Hematopoietic multipotent progenitor cell treated with erythropoietin and hydrocortisone succinate and interleukin-3 and kit ligand, for 17 days (in vitro differentiated cells): ENCODE measurements at places on chromosomes 5 and 9.

DNA sequence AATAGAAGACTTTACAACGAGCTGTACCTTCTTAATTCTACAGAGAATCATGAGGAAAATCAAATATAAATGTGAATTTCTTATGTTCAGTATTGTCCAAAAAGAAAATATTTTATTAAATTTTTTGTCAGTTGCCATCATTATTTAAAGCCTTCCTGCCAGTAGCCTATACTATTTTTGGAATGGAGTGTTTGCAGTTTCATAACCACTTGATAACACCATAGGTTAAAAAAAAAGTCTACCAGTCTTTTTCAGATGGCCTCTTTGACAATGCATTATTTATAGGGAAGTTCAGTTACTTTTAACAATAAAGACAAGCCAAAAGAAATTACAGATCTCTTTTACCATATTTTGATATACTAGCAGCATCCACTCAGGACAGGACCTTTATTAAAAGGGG lies 80.3 kb upstream of the CCDC152 start:
- no peak for DNase-seq

DNA sequence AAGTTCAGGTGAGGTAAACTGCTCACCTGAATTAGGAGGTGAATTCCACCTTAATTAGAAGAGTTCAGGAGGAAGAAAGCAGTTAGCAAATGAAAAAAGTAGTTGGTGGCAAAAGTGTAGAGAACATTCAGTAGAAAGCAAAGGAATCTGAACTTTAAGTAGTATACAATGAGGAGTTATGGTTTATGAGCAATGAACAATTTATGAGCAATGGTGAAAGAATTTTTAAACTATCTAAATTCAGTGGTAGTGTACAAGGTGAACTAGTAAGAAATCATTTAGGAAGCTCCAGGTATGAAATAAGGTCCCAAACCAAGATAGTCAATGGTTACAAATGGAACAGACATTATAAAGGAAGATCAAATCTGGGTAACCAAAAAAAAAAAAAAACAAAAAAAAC lies 3.1 kb downstream of the CETN3 start:
- no peak for DNase-seq

DNA sequence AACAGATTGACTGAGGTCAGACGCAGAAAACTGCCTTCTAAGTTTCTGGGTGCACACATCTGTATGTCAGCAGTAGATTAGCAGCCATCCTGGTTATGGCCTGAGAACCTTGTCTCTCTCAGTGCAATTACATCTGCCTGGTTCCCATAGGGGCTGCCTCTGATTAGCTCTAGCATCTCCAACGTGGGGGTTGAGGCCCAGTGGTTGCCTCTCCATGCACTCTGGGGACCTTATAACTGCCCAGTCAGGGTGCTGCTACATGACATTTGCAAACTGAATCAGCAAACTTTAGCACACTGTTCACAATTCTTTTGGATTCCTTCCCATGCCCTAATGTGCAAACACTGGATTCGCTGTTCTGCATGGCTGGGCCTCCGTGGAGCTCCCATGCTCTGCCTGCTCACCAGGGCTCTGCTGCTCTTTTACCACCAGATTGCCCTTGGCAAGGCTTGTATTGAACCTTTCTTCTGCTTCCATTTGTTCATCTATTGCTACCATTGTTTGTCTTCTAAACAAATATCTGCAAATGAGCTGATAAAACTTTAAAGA lies 36.2 kb downstream of the SNX18 start:
- DNase-seq = no peak

DNA sequence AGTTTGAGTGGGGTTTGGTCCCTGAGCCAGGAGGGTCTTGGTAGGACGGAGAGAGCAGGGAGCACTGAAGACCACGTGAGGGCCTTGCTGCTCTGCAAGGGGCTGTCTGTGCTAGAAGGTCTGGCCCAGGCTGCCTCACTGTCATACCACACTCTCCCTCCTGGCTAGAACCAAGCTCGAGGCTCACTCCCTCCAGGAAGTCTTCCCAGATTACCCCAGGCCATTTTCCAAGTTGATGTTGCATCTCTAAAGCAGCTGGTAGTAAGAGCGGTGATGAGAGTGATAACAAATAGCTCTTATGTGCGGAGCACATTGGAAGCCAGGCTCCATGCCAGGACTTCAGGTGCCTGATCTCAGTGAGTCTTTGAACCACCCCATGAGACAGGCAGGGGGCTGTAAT lies 6.6 kb downstream of the MYMK start:
- DNase-seq = no peak

DNA sequence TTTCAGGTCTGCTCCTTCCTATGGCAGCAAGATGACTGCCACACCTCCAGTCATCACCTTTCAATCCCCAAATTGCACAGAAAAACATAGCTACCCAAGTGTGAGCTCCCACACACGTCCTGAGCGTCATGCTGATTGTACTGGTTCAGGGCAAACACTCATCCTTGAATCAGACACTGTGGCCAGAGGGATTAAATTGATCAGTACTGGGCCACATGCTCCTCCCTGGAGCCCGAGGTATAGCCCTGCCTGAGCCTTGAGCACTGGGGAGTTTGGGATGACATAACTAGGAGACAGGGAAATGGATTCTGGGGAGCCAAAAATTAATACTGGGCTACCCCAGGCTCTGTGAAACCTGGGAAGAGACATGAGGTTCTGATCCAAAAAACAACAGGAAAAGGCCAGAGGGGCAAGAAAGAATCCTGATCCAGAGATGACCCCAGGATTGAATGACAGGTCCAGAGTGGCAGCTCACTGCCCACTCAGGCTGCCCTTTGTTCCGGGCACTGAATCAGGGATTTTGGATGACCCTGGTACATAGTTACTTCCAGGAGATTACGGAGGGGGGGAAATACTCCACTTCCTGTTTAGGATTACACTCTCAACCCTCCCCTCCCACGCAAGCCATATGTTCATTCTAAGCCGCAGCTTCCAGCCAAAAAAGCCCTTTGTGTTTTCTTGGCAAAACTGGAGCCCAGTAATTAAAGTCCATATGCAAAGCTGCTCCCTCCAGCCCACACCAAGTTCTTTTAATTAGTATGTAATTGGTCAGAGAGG lies 141.6 kb upstream of the SPRY4 start:
- DNase-seq = no peak

- no peak for DNase-seq
Measured at GRCh38 chr9:18437315-18438201, 36.4 kb upstream of the ADAMTSL1 start.

GRCh38 chr5:126335886-126336285 lies 87.3 kb upstream of the GRAMD2B start:
- DNase-seq = no peak

DNA sequence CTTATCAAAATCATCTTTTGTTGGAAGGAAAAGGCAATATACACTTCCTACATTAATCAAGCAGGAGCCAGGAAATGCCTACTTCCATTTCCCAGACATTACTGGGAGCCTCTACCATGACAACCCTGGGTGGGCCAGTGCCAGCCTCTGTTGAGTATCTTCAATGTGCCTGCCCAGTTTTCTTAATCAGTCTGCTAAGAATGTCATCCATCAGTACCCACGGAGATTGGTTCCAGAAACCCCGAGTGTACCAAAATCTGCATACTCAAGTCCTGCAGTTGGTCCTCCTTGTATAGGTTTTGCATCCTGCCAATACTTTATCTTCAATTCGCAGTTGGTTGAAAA lies 82.4 kb downstream of the MARCHF3 start:
- DNase-seq = no peak

DNA sequence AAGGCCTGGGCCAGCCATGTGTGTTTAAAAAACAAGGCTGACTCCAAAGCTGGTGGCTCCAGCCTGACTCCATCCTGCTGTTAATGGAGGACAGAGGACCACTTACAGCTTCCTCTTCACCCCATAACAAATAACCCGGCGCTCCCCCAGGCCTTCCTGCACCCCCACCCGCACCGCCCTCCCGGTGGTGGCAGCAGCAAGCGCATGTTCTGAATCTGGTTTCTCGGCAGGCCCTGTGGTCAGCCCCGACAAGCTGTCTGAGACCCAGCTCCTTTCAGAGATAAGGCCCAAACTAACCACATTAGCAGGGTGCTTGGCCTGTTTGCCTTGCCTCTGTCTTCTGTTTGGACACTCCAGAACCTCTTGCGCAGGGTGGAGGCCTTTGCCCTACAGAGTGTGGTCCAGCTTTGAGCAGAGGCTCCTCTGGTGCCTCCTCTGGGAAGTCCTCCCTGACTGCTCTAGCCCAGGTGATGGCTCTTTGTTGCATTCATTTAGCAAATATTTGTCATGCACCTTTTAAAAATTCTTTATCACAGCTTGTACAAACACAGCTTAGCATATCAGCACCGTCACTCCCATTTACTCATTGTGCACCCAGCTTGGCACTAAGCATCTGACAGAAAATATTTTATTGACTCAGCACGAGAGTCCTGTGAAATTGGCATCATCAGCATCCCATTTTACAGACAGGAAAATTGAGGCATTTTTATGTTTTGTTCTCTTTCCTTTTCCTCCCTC lies 78.4 kb downstream of the NDFIP1 start:
- DNase-seq = no peak

- DNase-seq = no peak
Measured at GRCh38 chr9:14350349-14350728, 36.4 kb upstream of the NFIB start.

- no peak for DNase-seq
Measured at GRCh38 chr9:97857606-97858392, 4.8 kb downstream of the FOXE1 start.

DNA sequence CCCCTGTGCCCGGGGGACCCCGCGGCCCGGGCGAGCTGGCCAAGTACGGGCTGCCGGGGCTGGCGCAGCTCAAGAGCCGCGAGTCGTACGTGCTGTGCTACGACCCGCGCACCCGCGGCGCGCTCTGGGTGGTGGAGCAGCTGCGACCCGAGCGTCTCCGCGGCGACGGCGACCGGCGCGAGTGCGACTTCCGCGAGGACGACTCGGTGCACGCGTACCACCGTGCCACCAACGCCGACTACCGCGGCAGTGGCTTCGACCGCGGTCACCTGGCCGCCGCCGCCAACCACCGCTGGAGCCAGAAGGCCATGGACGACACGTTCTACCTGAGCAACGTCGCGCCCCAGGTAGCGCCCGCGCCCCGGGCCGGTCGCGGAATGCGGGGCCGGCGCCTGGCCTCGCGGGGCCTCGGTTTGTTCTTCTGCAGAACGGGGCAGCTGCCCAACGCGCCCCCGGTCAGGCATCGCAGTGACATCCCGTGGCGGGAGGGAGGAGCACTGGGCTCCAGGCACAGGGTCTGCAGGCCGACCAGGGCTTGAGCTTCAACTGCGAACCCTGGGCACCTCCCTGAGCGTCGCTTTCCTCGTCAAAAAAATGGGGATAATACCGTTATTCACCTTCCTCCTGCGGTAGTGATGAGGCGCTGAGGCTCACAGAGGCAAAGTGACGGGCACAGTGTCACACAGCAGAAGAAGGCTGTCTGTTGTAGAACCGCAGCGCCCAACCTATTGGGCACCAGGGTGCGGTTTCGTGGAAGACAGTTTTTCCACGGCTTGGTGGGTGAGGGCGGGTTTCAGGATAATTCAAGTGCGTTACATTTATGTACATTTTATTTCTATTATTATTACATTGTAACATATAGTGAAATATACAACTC lies 777 bp downstream of the ENDOG start:
- DNase-seq = no peak

DNA sequence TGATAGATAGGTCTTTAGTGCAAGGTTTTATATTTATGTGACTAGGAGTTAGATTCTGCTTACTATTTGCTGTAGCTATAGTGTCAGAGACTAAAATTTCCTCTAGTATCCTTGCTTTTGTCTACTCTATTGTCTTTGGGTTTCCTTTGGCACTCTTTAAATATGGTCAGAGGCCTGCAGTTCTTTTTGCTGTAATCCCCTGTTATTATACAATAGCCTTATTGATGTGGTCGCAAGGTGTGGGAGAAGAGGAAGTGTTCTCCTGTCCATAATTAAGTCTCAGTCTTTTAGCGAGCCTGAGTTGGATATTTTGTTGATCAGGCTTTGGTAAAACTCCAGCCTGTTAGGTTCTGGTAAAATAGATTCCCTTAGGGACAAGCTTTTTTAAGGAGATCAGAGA lies 34.9 kb downstream of the LURAP1L start:
- DNase-seq = no peak

DNA sequence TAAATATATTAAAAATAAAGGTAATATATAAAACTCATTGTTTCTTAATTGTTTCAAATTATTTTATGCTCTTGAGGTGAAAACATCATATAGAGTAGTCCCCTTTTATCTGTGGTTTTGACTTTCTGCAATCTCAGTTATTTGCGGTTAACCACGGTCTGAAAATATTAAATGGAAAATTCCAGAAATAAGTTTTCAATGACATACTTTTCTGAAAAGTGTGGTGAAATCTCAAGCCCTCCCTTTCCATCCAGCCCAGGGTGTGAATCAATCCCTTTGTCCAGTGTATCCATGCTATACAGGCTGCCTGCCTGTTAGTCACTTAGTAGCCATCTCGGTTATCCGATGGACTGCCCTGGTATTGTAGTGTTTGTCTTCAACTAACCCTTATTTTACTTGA lies 546.7 kb upstream of the DMAC1 start:
- no peak for DNase-seq

- no peak for DNase-seq
Measured at GRCh38 chr5:107982703-107983425, 312.1 kb upstream of the EFNA5 start.

DNA sequence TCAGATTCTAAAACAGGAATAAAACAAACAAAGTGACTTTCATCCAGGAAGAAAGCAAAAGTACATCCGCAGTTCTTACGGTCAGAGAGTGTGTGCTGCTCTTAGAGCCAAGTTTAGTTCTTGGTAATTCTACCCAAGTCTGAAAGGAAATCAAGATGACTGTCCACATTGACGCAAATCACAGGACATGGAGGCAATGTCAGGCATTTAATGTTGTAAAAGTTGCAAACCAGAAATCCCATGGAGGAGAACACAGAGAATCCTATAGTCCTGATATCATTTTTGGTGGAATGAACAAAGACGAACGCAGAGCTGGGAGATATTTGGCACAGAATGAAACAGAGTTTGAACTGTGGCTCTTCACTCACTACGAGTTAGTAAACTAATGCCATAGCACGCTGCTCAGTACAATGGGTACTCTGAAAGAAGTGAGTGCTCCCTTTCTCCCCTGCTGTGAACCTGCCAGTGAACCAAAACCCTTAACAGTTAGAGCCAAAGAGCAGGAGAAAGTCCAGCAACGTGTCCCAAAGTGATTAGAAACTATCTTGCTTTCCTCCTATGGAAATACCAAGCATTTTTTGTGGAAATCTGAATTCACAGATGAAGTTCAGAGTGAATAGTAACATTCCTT lies 74.3 kb downstream of the MUSK start:
- no peak for DNase-seq

DNA sequence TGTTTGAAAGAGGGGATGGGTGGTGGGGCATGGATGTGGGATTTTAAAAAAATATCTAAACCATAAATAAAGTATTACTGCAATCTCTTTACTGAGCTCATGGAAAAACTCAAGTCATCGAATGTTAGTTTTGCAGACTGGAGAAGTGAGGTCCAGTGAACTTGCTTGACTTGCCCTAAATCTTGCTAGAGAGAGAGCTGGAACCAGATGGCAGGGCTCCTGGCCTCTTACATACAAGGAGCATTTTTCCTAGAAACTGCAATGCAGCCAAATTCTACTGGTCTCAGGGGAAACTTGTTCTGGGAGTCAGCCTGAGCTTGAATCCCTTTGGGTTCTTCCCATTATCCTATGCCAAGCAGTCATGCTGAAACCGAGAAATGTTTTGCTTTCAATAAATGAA lies 2.9 kb upstream of the TGFBI start:
- DNase-seq = no peak
